Activated T-helper 17 cell treated with anti-CD3 and anti-CD28 coated beads, Interleukin-2, amount 50 U/mL, for 72 hours (primary cell): ENCODE measurements at places on chromosomes 12 and 14.
A peak's percentile ranks its signal among the peaks of the same experiment; 100 is the strongest.

GRCh38 chr14:94569381-94570001 lies 8.2 kb downstream of the SERPINA4 start:
- ATAC-seq: no peak

DNA sequence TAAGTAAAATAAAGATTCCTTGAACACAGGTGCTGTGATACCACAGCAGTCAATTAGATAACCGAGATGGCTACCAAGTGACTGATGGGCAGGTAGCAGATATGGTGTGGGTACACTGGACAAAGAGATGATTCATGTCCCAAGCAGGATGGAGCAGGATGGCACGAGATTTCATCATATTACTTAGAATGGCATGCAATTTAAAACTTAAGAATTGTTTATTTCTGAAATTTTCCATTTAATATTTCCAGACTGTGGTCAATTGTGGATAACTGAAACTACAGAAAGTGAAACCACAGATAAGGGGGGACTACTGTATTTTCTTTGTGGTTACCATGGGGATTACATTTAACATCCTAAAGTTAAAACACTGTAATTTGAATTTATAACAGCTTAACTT lies 7.5 kb upstream of the ZFP36L1 start:
- no peak for ATAC-seq

- ATAC-seq: peak; percentile 16
These were observed 91.3 kb downstream of the NINJ2 start for GRCh38 chr12:571795-572531.

- ATAC-seq: peak; percentile 21
These were observed at the start of gene ASPG for GRCh38 chr14:104085032-104085888. ASPG (plus strand) TSS chr14:104085700; CDS start chr14:104085771, 71 bp downstream.

DNA sequence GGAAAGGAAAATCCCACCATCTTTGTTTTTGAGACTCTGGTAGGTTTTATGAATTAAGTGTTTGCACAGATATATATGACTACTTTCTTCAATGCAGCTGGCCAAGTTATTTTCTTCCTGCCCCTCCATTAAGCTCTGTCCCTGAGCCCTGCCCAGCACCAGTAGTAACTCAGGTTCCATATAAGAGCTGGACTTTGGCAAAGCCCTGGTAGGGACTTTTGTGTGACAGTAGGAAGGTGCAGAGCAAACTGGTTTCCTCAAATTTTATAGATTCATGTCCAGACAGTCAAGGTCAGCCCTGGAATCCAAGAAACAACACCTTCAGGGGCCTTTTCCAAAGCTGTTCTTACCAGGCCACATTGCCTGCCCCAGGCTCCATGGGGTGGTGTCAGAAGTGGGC lies 47.3 kb downstream of the SSPN start:
- no peak for ATAC-seq
